ENCODE measurements at places on chromosomes 5 and 9.
A peak's percentile ranks its signal among the peaks of the same experiment; 100 is the strongest.

- DNase-seq, result no peak
These were observed 310.5 kb downstream of the CETN3 start for GRCh38 chr5:90099099-90099498.

DNA sequence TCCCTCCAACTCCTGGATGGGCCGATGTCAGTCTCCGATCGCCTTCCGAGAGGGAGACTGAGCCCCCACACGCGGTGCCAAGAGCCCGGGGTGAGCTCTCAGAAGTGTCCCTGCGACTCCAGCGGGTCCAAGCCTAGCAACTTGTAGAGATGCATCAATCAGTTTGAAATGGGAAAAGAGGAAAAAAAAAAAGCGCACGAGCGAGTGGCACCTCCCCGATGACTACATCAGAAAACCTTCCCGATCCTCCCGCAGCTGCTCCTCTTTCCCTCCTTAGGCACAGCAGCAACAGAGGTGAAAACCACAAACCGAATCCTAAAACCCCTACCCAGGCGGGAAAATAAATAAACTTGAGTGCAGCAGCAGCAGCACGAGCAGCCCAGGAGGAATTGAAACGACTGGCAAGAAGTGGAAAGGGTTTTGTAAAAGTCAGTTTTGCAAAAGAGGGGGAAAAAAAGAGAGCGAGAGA is 1.0 kb upstream of the EFNA5 start:
- DNase-seq, result peak; percentile 44

DNA sequence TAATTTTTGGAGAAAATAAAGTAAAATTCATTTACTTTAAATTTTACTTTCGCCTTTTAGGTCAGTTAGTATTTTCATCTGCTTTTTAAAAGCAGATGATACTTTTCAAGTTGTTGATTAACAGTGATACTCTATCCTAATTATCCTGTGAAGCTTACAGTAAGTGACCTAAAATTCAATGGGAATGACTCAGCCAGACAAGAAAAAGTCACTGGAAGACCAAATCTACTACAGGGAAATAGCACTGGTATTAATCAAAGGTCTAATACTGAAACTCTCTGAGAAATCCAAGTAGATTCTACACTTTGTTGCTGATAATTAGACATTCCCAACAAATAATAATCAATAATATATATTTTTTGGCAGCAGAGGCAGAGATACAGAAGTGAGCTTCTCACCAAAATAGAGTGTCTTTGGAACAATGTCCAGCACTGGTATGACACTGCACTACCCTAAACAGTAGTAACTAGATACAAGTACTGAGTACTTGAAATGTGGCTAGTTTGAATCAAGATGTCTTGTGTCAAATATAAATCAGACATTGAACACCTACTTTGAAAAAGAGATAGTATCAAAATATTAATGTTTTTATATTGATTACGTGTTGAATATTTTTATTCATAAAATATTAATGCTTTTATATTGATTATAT is 22.8 kb upstream of the ELL2 start:
- DNase-seq, result no peak

DNA sequence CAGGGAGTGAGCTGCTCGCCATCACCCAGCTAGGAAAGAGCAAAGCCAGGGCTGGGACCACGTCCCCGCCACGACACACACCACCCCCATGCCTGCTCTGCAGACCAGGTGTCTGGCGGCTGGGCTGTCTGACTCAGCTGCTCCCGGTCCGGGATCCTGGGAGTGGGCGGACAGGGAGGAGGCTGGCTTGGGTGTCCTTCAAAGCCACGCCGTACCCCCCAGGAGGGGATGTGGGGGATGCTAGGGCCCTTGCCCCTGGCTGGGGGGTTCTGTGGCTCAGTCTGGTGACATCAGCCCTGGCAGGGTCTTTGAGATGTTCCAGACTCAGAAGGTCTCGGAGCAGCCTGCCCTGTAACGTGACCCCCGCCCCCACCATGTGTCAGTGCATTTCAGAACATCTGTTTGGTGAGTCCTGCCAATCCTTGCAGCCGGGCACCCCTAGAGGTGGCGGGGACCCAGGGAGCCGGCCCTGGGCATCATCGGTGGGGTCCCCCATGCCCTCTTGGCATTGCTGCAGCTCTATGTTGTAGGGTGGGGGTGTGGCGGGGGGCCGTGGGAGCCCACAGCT is 62.3 kb downstream of the HMCN2 start:
- no peak for DNase-seq

- DNase-seq, result no peak
These were observed 20.9 kb downstream of the PCSK5 start for GRCh38 chr9:75911390-75911789.

GRCh38 chr5:138963763-138964371 is 88.7 kb upstream of the LRRTM2 start:
- no peak for DNase-seq

DNA sequence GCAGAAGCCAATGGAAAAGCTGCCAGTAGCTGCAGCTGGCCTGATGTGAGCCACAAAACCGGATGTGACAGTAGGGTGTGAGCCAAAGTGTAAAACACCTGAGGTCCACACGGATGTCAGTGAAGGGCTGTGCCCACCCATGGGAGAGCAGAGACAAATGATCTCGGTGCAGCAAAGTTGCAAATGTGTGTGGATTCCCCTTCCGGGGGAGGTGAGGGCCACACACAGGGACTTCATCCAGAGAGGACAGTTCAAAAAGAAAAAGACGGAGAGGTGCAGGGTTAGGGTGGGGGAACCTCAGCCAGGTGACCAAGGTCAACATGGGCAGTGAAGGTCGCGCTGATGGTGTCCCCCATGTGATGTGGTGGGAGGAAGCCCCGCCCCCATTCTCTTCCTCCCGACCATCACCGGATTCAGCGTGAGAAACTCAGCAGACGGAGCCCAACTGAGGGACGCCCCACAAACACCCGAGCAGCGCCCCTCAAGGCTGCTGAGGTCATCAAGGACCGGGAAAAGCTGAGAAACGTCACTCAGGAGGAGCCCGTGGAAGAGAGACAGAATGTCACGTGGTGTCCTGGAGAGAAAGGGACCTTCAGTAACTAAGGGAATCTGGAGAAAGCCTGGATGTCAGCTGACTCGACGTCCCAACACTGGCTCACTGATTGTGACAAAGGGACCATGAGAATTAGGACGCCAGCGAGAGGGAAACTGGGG is 11.4 kb upstream of the PTGDS start:
- DNase-seq, result no peak

- DNase-seq, result no peak
These were observed 254.2 kb upstream of the TRPC7 start for GRCh38 chr5:136619556-136619955.

- no peak for DNase-seq
These were observed at the start of gene TLR4 for GRCh38 chr9:117704024-117704575. Gene TLR4 (plus strand): TSS chr9:117704403. CDS start chr9:117704473, 70 bp downstream.

- no peak for DNase-seq
These were observed 571 bp downstream of the PPIC start for GRCh38 chr5:123035918-123036390.

DNA sequence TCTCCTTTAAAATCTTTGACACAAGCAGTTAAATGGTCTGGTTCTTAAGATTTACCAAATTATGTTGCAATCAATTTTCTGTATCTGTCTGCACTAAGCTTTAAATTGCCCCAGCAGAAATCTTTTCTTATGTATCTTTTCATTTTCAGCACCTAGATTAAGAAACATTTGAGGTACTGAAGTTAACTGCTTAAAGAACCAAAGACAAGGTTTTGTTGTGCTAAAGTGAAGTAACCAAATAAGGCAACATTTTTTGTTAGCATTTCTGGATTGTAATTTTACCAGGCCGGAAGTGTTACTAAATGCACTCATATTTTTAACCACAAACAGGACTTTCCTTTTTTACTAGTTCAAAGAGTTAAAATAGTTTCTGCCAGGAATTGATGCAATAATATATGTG is 24.1 kb upstream of the MTAP start:
- no peak for DNase-seq

DNA sequence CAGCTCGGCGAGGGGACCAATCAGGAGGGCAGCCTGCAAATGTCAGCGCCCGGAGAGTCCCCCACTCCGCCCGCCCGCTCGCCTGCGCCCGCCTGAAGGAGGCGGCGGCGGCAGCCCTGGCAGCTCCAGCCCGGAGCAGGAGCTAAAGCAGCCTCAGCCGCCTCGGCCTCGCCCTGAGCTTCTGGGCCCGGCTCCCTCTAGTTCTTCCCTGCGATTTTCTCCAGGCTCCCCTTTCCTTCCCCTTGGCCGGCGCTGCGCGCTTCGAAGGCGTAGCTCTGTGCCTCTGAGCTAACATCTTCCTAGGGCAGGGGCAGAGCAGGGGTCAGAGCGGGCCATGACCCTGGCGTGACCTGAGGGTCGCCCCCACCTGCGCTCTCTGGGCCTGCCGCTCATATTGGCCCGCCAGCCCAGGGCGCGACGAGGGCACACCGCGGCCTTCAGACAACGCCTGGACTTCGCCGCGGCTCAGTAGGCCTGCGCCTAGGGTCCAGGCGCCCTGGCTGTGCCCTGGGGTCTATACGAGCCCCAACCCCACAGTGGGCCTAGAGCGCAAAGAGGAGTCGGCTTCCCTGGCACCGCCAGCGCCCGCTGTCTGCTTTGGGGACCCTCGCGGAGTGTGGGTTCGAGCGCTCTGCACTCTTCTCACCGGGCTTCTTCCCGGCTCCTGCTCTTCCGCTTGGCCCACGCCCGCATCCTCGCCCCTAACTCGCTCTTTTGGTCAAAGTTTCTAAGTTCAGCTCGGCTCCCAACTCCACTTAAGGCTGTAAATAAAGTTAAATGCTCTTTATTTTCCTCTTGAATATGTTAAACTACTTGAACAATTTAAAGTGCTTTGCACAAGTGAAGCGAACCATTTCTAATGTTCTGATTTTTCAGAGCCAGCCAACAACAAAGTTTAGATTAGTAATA is 504 bp upstream of the OTP start:
- no peak for DNase-seq

DNA sequence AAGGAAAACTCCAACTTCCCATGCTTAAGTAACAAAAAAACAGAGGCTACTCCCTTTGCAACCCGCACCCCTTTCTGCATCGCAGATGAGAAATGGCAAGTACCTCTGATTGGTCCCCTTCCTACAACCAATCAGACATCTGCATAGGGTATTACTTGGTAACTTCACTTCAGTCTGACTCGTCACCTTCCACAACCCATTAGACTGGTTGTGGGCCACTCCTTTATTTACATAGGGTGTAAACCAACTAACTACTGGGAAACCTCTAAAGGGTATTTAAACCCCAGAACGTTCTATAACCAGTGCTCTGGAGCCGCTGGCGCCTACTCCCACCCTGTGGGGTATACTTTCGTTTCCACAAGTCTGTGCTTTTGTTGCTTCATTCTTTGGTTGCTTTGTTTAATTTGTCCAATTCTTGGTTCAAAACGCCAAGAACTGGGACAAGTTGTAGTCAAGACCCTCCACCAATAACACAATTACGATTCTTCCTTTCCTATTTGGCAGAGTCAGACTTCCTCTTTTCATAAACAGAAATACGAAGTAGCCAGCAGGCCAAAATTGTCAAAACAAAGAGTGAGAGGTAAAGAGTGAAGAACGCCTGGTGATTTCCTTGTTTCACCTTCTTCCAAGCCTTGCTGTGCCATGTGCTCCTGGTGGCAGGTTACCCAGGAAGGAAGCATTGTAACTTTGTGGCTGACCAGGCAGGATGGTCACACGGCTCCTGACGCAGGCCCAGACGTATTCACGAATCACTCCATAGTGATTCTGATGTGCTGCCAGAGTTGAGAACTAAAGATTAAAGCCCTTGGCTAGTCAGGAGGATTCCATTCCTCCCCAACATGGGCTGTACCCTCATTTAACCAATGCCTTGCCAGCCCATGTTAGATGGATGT is 477.4 kb downstream of the ARHGEF28 start:
- DNase-seq, result no peak

GRCh38 chr5:125012727-125013451 is 266.4 kb upstream of the ZNF608 start:
- no peak for DNase-seq

- DNase-seq, result no peak
These were observed 12.6 kb upstream of the SOWAHA start for GRCh38 chr5:132800545-132800944.

GRCh38 chr5:149333711-149334443 is 11.4 kb upstream of the GRPEL2 start:
- DNase-seq, result no peak

- DNase-seq, result no peak
These were observed 33.2 kb upstream of the GOLPH3 start for GRCh38 chr5:32207355-32207634.

GRCh38 chr5:27854243-27854852 is 816.0 kb upstream of the CDH9 start:
- DNase-seq, result no peak

GRCh38 chr5:5752844-5753243 is 330.4 kb downstream of the ICE1 start:
- no peak for DNase-seq

DNA sequence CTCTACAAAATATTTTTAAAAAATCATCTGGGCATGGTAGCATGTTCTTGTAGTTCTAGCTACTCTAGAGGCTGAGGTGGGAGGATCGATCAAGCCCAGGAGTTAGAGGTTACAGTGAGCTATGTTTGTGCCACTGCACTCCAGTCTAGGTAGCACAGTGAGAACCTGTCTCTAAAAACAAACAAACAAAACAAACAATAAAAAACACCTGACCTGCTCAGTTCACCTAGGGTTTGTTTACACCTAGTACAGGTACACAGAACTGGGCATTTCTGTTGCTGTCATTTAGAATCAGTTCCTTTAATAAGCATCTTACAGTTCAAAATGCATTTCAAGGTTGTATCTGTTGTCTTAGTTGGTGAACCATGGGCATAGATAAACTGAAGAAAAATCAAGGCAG is 95.3 kb downstream of the MEGF10 start:
- DNase-seq, result no peak

DNA sequence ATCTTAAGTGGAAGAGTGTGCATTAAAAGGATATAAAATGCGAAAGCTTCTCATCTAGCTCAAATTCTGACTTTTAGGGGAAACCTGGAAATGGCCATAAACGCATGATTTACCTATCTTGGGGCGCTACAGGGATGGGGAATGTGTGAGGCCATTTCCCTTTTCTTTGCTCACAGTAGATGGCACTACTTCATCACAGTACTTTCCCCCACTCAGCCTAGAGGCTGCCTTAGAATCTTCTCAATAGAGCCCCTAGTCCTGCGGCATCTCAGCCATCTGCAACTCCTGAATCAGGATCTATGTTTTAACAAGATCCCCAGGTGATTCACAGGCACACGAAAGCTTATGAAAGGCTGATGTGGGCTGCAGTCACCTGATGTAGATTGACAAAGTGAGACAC is 110.8 kb downstream of the LHFPL2 start:
- DNase-seq, result no peak

DNA sequence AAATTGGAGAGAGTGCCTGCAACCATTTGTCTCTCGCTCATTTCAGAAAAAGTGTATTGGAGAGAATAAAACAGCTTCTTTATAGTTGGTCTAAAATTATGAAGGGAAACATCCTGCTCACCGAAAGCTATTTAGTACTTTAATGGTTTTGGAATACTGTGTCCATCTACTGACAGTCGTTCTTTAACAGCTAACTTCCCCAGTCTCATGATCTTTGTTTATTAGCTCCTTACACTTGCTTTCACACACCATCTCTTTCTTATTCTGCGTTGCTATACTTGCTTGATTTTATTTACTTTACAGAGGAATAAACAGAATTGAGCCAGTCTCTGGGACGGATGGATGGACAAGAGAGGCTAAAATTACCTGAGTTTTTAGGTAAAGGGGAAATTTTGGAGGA is 229.3 kb downstream of the CCDC171 start:
- no peak for DNase-seq

Measured in SHP77 treated with DMSO at 0.1 percent for 48 hours (cell line).